ENCODE measurements at places on chromosomes 3 and 15.

DNA sequence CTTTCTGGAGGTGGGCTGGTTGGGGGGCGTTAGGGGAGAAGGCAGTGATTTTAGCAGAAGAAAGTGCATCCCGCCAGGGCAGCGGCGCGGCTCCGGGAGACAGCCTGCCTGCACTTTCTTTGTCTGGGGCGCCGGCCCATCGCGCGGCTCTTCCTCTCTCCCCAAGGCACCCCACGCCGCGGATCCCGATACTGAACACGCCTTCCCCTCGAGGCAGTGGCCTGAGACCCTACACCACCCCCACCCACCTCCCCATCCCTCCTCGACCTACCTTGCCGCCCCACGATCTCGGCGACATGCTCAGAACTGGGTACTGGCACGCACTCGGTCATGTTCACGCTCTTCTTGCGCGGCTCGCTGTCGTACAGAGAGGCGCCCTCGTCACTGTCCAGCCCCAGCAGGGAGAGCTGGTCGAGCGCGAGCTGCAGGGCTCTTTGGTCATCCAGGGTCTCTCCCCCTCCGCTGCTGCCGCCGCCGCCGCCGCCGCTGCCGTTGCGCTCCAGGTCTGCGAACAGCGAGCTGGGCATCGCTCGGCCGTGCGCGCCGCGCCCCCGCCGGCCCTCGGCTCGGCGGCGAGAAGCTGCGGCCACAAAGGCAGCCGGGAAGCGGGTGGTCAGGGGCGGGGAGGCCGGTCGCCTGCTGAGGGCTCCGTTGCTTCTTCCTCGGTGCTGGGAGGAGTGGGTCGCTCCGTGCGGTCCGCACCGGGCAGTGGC lies 483 bp downstream of the MEX3B start:
- DNase-seq, result peak; percentile 49

- no peak for DNase-seq
Measured at GRCh38 chr3:128707928-128708494, 18.0 kb upstream of the RAB7A start.

GRCh38 chr15:29813009-29813408 lies 9.3 kb downstream of the TJP1 start:
- DNase-seq, result no peak

GRCh38 chr15:72197460-72198355 lies at the start of gene GRAMD2A:
Gene GRAMD2A, minus strand, starts transcription at chr15:72197787.
- DNase-seq, result no peak

DNA sequence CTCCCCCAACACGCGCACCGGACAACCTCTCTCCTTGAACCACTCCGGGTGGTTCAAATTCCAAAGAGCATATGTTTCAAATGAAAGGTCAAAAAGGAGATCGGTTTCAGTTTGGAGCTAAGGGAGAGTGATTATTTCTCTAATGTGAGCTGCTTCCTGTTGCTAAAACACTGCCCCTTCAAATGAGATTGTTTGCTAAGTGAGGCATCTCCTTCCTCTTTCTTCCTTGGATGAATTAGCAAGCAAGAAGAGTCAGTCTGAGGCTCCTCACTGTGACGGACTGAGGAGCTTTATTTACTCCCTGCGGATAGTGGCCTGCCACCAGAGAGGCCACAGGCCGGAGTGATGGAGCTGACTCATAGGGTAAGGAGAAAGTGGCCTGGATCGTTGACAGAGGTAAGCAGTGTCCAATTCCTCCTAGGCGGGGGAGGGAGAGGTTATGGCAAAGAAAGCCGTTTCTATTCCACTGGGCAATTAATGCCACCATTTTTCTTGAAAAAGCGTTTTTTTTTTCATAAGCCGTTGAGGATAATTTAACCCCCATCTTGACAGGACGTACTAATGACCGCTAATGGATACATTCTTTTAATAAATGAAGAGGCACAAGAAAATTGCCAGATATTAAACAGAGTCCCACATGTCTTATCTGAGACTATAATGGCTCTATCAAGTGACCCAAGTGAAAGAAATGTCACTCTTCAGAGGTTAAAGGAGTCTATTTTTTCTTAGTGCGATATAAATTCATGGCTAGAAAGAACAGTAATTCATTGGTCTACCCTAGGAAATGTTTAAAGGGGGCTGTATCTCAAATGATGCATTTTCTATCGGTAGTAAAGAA lies 167.0 kb upstream of the ANKRD28 start:
- no peak for DNase-seq

DNA sequence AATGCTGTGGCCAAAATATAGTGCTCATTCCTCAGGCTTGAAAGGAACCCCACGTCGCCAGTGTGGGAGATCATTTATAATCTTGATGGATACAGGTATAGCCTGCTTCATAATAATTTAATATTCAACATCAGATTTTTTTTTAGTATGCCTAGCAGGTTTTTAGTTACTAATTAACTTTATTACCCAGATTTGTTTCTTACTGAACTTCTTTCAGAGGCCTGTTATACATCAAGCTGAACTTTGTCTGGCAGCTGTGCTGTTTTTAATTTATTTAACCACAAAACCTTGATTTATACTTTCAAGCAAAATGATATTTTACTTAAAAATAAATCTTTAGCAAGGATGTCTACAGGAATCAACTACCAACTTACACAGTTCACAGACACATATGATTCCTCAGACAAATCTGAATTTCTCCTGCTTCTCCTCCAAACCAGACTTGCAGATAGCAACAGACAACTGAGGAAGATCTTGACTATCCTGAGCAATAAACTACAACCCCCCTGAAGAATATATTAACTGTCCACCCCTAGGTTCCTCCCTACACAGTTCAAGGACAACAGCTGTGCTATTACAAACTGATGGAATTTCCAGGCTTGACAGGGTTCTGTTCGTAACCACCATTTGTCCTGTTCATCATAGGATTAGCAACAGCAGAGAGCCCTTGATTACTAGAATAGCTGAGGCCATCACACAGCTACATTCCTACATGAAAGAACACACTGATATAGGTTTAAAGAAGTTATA lies 610 bp downstream of the MAP4 start:
- DNase-seq, result no peak

DNA sequence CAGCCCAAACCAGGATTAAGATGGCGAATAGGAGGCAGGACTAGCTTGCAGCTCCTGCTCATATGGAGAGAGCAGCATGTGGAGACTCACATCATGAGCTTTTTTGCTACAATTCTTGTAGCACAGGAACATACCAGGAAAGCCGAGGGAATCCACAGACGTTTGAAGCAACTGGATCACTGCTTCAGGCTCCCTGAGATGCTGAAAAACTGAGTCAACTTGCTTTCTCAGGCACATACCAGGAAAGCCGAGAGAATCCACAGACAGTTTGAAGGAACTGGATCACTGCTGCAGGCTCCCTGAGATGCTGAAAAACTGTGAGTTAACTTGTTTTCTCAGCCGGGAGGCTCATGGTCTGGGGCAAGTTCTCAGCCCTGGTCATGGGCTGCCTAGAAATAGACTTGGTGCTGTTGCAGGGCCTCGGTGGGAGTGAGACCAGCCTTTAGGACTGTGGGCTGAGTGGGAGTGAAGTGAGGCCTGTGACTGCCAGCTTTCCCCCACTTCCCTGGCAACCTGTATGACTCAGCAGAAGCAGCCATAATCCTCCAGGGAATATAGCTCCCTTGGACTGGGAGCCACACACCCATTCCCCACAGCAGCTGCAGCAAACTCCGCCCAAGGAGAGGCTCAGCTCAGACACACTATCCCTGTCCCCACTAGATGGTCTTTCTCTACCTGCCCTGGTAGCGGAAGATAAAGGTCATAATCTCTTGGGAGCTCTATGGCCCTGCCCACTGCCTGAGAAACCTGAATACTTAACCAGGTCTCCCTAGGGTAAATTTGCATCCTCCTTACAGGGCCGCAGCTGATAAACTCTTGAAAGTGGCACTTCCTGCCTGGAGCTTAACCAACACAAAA lies 51.9 kb upstream of the PFN2 start:
- DNase-seq, result no peak
